ENCODE measurements at places on chromosomes 16 and 17.

DNA sequence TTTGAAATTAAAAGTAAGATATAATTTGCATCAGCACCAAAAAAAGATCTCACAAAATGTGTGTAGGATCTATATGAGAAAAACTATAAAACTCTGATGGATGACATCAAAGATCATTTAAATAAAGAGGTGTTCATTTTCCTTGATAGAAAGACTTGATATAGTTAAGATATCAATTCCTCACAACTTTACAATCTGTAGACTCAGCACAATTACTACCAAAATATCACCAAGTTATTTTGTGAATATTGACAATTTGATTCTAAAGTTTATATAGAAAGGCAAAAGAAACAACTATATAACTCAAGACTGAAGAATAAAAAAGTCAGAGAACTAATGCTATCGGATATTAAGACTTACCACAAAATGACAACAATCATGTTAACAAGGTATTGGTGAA is 638.9 kb downstream of the HS3ST4 start:
- DNase-seq, result no peak

- DNase-seq, result no peak
Measured at GRCh38 chr17:49676276-49676868, 1.5 kb downstream of the SPOP start.

DNA sequence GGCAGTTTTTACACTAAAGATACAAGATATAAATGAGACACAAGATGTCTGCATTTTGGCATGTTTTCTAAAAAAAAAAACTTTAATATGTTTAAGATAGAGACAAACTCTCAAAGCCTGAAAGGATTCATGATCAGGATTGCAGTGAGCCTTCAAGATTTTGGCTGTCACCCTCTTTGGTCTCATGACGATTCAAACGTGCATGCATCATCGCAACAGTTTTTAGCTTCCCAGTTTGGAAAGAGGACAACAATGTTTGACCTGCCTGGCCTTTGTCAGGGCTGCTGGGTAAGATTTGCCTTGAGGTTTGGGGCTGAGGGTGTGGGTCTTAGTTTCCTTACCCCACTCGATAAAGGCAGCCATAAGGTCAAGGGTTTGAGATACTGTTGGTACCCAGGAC is 134.1 kb downstream of the RGS9 start:
- DNase-seq, result no peak

GRCh38 chr16:51937771-51938170 is 609.2 kb downstream of the TOX3 start:
- DNase-seq, result no peak

DNA sequence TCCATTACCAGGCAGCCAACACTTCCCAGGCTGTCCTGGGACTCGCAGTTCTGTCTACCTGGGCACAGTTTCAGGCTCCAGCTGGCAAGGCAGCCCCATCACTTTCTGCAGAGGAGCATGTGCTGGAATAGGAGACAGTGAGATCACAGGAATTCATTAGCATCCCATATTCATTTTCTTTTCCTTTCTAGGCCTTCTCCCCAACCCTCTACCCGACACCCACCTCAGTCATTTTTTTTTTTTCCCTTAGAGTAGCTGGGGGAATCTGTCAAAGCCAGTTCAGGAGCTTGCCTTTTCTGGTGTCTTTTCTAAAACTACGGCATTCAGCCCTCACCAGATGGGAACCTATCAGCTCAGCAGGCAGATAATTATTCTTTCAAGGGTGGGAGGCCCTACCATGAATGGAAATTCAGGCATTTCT is 42.4 kb upstream of the FBXO47 start:
- no peak for DNase-seq

DNA sequence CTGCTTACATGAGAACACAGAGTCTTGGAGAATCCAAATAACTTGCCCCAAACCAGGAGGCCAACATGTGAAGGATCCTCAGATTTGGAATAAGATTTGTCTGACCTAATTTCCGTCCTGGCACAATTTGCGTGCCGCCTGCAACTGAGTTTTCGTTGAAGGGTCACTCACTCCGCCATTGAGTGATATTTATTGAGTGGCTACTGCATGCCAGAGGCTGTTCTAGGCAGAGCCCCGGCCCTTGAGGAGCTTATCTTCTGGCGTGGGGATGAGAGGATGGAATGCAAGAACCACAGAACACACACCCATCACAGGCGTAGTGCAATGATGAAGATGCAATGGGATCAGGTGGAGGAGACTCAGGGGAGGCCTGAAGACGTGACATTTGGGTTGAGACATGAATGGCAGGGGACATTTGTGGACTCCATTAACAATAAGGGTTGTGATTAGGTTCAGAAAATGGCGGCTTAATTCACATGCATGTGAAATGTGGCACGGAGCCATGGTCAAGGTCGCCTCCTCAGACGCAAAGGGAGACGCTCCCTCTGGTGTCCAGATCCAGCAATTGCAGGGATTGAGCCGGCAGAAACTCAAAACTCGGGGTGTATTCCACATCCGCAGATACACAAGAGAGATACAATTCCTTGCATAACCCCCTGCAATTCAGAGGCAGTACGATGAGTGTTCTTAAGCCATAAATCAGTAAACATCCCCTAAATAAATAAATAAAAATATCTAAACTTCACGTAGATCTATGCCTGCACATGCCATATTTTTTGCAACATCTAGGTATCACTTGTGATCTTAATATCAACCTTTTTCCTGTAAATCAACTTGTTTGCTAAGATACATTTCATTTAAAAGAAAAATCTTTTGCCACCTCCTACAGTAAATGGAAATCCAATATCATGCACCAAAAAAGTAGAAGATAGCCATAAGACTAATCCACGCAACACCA is 57.9 kb upstream of the CACNG4 start:
- DNase-seq, result peak; percentile 72
